HEK293T (cell line): ENCODE measurements at places on chromosomes 6 and 20.

- no peak for DNase-seq
Measured at GRCh38 chr20:584161-584970, 25.7 kb downstream of the TCF15 start.

DNA sequence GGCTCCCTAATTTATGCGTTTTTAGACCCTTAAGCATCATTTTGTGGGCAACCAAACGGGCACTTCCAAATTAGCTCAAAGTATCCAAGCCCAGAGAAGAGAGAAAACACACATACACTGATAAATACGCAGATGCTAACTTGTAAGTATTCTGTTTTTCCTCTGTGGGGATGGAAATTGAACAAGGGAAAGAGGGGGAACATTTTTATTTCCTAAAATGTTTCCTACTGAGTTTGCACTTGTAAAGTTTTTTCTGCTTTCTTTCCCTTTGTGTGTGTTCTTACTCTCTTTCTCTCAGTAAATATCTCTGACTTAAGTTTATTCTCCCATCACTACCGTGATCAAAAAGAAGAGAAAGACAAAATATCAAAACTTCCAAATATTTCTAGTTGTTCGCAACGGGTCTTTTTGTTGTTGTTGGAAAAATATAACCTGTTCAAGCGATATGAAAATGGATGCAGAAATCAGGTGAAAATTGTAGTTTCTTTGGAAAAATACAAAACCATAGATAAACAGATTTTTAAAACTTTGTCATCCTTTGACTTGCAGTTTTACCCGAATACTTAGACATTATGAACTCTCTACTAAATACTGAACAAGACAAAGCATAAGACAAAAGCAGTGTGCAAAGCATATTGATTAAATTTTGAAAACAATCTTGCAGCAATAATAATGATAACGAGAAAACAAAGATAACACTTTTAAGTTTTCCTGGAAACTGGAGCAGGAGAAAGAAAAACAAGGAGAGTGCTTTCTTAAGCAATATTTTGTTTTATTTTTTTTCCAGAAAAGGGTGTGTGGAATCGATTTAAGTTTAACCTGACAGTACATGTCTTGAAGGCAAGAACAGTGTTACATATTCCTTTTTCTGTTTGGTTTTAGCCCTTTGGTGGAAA is 1.0 kb upstream of the NKX2-4 start:
- DNase-seq = no peak

DNA sequence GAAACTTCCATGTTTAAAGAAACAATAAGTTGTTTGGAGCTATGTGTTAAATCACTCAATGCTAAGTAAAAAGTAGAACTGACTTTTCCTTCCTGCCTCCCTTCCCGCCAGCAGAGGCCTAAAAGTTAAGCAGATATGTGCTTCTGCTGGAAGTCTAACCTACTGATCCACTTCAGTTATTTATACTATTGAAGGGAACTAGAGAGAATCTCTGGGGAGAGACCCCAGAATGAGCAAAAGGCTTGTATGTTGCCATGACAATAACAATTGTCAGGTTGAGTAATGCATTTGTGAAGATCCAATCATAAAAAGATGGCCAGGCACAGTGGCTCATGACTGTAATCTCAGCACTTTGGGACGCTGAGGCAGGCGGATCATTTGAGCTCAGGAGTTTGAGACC is 24.7 kb downstream of the MGME1 start:
- DNase-seq = no peak

- no peak for DNase-seq
Measured at GRCh38 chr20:11626551-11626950, 291.1 kb upstream of the BTBD3 start.

DNA sequence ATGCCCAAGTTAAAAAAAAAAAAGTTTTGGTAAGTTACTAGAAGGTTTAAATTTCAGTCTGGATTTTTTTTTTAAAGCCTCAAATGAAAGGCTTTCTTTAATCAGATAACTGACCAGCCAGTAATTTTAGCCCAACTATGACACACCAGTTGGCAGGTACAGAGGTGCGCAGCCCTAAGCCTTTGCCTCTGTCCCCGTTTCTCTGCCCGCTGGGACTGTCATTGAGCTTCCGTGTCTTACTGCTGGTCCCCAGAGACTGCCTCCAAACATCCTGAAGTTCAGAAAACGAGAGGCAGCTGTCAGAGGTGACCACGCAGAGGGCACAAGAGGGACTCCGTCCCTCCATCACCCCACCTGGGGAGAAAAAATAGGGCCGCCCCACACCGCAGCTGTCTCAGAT is 118.2 kb downstream of the RPS12 start:
- DNase-seq = no peak

DNA sequence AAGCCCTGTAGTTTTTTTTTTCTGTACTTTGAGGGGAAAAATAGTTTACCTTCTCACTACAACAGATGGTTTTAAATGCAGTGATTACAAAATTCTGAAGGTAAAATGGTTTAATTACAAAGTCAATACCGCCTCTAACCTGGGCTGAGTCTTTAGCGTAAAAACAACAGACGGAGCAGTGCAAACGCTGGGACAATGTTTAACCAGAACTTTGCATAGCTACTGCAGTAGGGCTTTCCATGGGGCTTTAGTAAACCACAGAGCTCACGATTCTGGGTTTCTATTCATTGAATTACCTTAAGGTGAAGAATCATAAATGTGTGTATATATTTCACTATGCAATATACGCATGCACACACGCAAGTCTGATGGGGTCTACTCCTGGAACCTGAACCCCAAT is 77.9 kb downstream of the RFX6 start:
- no peak for DNase-seq

DNA sequence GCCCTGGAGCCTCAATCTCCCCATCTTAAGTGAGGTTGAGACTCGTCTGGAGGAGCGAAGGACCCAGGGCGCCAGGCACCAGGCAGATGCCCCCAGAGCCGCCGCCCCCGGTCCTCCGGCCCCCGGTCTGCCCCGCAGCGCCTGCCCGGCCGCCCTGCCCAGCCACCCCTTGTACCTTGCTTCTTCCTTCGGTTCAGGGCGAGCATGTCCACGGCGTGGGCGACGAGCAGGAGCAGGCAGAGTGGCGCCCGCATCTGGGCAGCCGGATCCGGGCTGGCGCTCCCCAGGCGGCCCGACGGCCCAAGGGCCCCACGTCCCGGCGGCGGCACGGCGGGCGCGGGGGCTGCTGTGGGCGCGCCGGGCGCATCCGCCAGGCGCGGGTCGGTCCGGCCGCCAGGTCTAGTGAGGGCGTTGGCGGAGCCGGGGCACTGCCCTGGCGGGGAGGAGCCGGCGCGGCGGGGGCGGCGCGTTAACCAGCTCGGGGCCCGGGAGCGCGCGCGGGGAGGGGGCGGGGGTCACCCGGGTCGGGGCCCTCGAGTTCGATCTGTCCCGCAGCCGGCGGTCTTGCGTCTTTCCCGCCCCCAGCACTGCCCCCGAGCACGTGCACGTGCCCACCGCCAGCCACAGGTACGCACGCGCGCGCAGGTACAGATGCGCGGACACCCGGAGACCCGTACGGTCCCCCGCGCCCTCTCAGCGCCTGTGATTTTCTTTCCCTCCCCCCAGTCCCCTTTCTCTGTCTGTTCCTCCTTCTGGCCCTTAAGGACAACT is at the start of gene RSPO4:
RSPO4 (minus strand) TSS at position 401 of the 771 bp plus-strand sequence; CDS start at position 254, 147 bp downstream.
- no peak for DNase-seq

- no peak for DNase-seq
Measured at GRCh38 chr6:90411292-90411781, 114.7 kb upstream of the BACH2 start.

- DNase-seq = no peak
Measured at GRCh38 chr6:126188279-126188909, 151.5 kb upstream of the CENPW start.

DNA sequence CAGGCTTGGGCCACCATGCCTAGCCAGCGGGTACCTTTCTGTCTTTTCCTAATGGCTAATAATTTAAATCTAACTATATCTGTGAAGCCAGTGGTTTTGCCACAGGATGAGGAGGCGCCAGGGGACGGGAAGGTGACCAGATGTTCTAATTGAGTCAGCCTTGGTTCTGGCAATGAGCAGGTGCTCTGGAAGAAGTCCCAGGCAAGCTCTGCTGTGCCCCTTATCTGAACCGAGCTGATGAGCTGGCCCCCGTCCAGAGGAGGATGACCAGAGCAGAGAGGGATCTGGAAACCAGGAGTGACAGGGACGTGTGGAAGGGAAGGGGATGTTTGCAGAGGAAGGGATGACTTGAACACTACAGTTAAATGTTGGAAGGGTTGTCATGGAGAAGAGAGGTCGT is 46.7 kb downstream of the SLC35D3 start:
- no peak for DNase-seq

- peak; percentile 33 for DNase-seq
Measured at GRCh38 chr6:90187437-90188121, 109.1 kb downstream of the BACH2 start.

DNA sequence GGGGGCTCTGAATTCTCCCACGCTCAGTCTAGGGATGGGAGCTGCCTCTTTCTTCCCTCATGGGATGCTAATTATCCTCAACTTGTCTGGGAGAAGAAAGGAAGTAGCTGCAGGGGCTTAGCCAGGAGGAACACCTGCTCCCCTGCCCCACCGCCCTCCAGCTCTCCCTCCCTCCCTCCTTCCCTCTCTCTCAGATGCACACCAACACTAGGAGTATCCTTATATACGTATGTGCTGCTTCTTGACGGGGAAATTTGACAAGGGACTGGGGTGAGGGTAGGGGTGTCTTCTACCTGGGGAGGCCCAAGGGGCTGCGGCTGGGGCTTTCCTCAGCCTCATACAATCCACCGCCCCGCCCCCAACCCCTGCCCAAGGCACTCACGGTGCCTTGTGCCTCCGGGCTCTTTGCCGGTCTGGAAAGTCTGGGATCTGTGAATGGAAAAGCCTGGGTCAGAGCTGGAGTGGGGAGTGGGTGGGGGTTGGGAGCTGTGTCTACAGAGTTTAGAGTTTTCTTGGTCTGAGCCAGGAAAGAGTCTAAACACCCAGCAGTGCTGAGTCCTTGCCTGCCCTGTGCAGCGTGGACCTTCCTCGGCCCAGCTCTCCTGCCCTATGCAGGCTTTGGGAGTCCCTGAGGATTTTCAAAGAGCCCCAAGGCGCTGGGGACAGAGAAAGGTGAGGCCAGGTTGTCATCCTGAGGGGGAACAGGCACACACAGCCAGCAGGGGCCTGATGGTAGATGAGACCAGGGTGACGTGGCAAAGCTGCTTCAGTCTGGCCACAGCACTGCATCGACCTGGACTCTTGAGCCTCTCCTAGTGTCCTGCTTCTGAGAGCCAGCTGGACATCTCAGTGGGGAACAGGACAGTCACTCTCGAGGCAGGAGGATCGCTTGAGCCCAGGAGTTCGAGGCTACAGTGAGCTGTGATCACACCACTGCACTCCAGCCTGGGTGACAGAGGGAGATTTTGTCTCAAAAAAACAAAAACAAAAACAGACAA is 29.3 kb upstream of the EMILIN3 start:
- DNase-seq = no peak

DNA sequence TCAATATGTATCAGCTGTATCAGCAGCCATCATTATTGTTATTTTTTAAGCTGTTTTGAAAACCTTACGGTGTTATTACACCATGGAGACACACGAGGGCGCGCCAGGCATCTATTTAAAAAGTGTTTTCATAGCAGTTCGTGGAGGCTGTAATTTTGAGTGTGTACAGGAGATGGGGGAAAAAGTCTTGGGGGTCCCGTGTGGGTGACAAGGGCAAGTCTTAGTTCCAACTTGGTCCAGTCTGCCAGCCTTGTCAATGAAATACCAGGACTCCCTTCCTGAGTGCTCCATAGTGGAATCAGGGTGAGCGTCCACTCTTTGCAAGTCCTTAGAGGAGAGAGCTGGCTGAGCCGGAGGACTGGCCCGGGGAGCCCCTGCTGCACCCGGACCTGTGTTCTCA is 43.3 kb downstream of the SLC2A10 start:
- DNase-seq = peak; percentile 47

GRCh38 chr20:1108437-1108920 is 9.9 kb upstream of the PSMF1 start:
- peak; percentile 73 for DNase-seq

- DNase-seq = no peak
Measured at GRCh38 chr6:35177596-35177995, 36.2 kb upstream of the SCUBE3 start.

- DNase-seq = no peak
Measured at GRCh38 chr6:92577077-92577719, 842.2 kb downstream of the EPHA7 start.

DNA sequence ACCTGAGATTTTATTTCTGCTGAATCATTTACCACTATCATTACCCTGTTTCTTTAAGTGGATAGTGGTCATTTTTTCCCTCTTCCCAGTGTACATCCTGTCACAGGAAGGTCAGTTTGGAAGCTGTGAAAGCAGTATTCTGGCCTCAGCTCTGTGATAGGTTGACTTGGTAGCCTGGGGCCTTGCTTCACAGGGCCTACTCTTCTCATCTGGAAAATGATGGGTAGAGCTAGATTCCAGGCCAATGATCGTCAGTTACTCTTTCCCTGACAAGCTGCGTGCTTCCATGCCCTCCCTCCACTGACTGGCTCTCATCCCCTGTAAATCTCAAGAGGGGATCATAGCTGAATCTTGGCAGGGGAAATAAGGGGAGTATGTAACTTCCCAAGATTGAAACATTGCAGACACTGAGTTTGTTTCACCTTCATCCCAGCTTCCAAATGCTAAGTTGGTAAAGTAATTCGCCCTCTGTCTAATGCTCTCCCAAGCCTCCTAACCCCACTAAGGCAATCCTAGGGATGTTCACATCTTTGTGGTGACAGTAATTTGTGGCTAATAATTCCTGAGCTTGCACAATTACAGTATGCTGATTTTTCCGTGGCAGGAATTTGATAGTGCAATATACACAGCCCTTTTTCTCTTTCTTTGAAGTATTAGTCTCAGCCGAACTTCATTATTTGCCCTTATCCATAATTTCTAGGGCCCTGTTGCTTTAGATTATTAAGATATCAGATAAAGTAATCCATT is 51.2 kb downstream of the VAPB start:
- DNase-seq = no peak

- DNase-seq = no peak
Measured at GRCh38 chr6:17905611-17906592, 81.5 kb downstream of the KIF13A start.

- no peak for DNase-seq
Measured at GRCh38 chr6:121645100-121645745, 209.8 kb downstream of the GJA1 start.
